ENCODE measurements at places on chromosomes 6 and 20.

- DNase-seq = no peak
Observed at GRCh38 chr6:133965817-133966360, 12.9 kb downstream of the TBPL1 start.

GRCh38 chr6:47440719-47441118, 36.9 kb upstream of the CD2AP start:
- DNase-seq = peak; percentile 51

GRCh38 chr6:167747645-167748044, 79.1 kb upstream of the AFDN start:
- DNase-seq = no peak

GRCh38 chr6:83708970-83709747, at the start of gene SNAP91:
Gene SNAP91, minus strand, starts transcription at chr6:83709101. Its CDS starts 1,174 bp downstream, at chr6:83707927.
- DNase-seq = peak; percentile 75

DNA sequence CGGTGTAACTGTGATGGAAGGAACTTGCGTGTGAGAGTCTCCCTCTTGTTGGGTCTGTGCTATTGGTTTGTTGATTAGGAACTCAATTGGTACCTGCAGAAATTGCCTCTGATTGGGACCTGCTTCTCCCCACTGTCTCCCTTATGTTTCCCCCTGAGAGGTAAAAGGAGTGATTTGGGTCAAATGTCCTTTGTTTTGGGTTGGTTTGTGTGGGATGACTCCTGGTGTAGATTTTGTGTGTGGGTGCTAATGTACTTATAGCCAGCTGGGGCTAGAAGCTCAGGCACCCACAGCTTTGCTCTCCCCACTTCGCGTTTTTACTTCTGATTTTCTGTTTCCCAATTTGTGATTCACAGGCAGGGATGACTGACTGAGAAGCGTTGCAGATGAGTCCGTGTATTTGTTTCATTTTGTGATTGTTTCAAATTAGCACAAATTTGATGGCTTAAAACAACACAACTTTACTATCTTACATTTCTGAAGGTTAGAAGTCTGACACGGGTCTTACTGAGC, 79.1 kb downstream of the UTRN start:
- DNase-seq = no peak

DNA sequence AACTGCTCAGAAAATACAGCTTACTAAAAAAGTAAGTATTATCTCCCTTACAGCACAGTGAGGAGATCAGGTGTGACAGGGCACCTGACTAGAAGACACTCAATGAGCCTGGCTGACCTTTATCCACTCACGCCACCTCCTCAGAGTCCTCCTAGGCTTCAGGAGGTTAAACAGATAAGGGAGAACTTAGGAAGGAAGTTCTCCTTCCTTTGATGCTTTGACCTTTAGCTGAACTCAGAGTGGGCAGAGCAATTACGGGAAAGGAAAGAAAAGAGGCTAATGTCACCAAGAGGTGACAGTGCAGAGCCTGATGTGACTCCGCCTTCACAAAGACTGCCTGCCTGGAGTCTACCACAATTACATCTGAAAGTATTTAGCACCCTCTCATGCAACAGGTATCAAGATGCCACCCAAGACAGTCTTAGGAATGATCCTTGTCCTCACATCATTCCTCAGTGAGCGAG, 36.7 kb downstream of the MAN1A1 start:
- no peak for DNase-seq

- peak; percentile 41 for DNase-seq
Observed at GRCh38 chr6:42929821-42930360, 611 bp downstream of the CNPY3 start.

DNA sequence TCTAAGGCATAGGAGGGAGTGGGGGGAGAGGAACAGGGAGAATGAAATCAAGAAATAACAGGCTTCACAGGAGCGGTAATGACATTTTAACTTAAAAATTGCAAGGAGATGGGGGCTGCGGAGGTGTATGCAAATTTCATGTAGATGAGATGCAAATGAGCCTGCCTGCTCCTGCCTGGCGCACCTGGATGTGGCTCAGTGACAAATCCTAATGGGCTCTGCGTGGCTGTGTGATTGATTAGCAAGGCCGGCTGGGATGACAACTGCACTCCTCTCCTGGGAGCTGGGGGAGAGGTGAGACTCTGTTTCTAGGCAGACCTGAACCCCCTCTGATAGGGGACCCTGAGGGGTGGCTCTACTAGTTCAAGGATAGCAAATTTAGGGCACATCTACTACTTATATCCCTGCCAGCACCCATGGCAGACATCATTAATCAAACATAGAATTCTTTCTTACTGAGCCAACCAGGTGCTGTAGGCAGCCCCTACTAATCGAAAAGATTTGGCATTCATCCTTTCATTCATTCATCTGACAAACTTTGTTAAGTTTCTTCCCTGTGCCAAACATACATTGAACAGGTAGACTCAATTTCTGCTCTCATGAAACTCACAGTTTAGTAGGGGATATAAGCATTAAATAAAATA, 38.4 kb upstream of the TGM2 start:
- no peak for DNase-seq

DNA sequence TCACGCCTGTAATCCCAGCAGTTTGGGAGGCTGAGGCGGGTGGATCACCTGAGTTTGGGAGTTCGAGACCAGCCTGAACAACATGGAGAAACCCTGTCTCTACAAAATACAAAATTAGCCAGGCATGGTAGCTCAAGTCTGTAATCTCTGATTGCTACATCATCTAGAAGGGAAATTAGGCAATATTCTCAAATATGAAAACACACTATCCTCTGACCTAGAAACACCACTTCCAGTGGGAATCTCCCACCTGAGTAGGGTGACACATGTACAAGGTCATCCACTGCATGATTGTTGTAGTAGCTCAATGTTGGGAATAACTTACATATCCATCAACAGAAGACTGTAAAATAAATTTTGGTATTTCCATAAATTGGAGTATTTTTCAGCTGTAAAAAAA, 19.1 kb upstream of the SIRPD start:
- DNase-seq = no peak

- no peak for DNase-seq
Observed at GRCh38 chr6:23308166-23308565, 738.8 kb downstream of the HDGFL1 start.

- DNase-seq = no peak
Observed at GRCh38 chr6:16035488-16036080, 93.3 kb upstream of the MYLIP start.

GRCh38 chr20:53748821-53749421, 155.3 kb upstream of the ZNF217 start:
- DNase-seq = no peak

DNA sequence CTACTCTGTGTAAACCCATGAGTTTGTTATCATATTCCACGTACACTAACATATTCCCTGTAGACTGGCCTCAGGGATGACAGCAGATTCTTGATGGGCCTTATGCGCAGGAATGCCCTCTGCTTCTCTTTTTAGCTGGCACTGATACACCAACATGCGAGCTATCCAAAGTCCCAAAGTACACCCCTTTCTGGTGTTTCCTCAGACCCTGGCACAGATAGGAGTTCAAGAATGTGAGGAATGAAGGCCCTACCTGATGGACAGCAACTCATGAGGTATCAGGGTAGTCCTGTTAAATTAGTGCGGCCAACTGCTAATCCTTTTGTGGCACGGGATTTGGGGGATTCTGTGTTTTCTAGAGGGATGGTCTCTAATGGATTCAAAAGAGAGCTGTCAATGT, 93.0 kb downstream of the BACH2 start:
- DNase-seq = no peak

DNA sequence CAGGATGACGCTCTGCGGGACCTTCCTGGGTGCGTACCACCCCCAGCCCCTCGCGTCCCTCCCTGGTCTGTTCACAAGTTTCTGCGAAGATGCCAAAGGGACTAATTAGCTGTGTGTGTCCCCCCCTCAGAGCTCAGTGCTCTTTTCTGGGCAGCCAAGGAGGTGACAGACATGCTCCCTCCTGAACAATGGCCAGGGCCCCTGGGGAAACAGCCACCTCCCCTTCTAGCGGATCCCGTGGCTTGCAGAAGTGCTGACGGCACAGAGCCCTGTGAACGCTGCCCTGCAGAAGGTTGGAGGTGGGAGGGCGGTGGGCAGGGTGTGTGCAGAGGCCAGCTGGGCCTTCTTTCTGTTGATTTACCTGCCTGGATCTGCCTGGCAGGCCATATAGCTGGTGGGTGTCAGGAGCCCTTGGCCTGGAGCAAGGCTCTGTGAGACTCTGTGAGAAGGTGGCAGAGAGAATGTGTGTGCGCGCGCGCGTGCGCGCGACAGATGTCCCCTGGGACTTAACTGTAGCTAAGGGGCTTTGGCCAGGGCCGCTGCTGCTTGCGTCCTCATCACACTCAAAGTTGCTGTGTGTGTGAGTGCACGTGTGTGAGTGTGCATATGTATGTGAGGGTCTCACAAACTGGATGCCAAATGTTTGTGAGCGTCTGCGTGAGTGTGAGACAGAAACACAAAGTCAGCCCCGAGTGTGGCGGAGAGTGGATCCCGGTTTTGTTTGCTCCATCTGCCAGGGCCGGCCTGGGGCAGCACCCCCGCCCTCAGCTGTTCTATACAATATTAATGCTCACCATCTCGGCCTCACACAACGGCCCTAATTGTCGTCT, 3.5 kb upstream of the MYT1 start:
- no peak for DNase-seq

GRCh38 chr6:27040244-27041042, 207.1 kb upstream of the PRSS16 start:
- no peak for DNase-seq

DNA sequence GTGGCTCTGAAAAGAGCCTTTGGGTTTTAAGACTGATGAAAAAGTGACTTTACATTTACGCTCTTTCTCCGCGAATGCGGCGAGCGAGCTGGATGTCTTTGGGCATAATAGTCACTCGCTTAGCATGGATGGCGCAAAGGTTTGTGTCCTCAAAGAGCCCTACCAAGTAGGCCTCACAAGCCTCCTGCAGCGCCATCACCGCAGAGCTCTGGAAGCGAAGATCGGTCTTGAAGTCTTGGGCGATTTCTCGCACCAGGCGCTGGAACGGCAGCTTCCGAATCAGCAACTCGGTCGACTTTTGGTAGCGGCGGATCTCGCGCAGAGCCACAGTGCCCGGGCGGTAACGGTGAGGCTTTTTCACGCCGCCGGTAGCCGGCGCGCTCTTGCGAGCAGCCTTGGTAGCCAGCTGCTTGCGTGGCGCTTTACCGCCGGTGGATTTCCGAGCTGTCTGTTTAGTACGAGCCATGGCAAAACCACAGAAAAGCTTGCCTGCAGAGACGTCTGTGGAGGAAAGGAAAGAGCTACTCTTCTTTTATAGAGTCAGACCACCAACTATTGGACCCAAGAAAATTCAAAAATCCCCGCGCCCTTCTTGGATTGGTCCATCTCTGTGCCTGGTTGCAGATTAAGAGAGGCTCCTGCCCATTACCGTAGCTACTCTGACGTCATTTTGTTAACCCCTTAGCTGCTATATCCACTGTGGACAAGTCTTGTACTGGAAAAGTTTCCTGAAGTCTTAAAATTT, 55.5 kb upstream of the HFE start:
- peak; percentile 99 for DNase-seq

- no peak for DNase-seq
Observed at GRCh38 chr20:33053291-33054106, at the start of gene BPIFB3. Gene BPIFB3, plus strand, starts transcription at chr20:33053903. Its CDS starts 1,533 bp downstream, at chr20:33055436.

GRCh38 chr6:105536961-105537360, 134.1 kb upstream of the PREP start:
- DNase-seq = no peak

DNA sequence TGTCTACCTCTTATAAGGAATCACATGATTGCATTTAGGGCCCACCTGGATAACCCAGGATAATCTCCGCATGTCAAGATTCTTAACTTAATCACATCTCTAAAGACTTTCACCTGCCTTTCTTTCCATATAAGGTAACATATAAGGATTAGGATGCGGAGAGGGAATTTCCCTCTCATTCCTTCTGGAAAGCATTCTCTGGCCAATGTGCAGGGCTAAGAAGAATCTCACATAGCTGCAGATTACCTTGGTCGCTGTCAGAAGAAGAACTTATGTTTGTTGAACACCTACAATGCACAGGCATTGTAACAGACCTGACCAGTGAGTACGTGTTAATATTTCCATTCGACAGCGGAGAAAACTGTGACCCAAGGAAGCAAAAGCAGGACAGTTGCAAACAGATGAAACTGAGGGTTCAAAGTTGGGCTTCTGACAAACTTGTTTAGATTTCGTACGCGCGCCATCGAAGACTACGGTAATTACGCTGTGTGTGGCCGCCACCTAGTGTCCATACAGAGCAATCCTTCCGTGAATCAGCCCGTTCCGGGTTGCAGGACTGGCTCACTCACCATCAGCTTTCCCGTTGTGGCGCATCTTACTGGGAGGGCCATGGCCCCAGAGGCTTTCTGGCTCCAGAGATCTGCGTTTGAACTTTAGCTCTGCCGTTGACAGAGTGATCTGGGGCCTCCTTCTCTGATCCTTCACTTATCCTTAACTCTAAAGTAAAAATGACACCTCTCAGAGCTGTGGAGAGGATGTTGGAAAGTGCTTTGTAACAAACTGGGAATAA, 9.5 kb downstream of the C20orf202 start:
- peak; percentile 49 for DNase-seq

- DNase-seq = no peak
Observed at GRCh38 chr6:111633822-111634221, 28.1 kb upstream of the TRAF3IP2 start.

GRCh38 chr20:1887756-1888155, 7.5 kb upstream of the SIRPA start:
- no peak for DNase-seq
